Fibroblast of skin of right quadriceps (primary cell): ENCODE measurements at places on chromosomes 1 and 21.

DNA sequence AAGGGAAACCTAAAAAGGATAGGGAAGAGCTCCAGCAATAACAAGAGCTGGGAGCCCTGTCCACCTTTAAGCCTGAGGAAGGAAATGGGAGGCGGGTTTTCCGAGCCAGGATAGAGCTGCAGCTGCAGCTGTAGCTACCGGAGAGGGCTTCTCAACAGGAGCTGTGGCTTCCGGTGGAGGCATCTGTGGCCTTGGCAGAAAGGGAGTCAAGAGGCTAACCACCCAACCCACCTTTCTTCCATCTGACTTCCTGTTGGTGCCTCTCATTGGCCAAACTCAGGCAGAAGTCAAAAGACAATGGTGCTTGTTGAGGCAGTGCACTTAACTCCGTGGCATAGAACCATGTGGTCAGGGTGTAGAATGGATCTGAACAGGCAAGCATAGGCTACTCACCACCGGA, 313.1 kb upstream of the DAB1 start:
- no peak for DNase-seq

GRCh38 chr1:182484531-182485257, 34.7 kb downstream of the RGSL1 start:
- DNase-seq, result no peak

- DNase-seq, result peak; percentile 48
These were observed 143.3 kb downstream of the PLXNA2 start for GRCh38 chr1:208100906-208101305.

DNA sequence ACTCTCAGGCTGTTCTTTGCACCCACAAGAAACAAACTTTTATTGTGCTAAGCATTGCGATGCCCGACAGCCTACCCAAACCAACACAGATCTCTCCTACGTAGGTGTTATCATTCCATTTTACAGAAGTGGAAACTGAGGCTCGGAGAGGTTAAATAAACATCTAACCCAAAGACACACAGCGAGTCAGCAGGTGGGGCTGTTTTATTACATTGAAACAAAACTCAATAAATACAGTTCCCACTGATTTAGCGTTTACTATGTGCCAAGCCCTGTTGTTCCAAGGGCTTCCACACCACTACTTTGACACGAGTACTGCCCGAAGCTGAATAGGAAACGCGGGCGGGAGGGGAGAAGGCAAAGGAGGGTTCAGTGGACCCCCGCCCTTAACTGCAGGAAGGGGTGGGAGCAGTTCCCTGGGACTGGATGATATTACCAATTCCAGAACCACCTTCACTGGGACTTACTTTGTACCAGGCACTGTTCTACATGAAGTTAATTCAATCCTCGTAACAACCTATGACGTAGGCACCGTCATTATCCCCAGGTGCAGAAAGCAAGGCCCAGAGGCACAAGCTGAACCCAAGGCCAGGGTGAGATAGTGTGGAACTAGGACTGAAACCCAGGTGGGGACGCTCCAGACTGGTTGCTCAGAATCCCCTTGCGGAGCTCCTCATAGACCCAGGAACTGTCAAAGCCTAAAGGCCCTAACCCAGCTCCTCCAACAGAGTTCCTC, 19.3 kb upstream of the ALDH4A1 start:
- no peak for DNase-seq

DNA sequence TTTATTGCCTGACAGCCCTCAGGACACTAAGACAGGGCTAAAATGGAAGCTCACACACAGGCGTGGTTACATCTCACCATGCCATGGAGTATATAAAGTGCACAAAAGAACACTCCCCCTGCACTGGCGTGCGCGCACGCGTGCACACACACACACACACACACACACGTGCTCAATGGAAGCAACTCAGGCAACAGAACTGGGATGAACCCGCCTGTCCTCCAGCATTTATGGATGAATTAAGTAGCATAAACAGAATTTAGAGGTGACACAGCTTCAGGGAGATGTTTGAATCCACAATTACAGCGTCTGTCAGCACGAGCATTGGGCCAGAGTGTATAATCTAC, 146.5 kb upstream of the COA6 start:
- DNase-seq, result no peak

DNA sequence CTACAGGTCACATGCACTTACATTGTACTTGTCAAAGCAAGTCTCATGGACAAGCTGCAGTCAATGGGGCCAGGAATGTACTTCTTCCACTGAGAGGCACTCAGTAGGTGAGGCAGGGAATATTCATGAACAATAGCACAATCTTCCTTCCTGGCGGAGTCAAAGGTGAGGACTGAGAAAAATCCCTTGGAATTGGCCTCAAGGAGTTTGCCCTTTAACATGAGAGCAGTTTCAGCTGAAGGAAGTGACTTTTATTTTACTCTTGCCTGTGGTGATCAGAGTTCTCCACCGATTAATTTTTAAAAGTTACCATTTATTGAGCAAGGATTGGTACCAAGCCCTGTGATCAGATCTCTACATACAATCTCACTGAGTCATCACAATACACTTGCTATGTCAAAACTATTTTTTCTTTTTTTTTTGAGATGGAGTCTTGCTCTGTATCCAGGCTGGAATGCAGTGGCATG, 11.2 kb upstream of the AK2 start:
- DNase-seq, result peak; percentile 32

- DNase-seq, result no peak
These were observed 4.0 kb downstream of the TEX50 start for GRCh38 chr1:173639102-173639501.

- peak; percentile 51 for DNase-seq
These were observed 356.1 kb downstream of the LMO4 start for GRCh38 chr1:87684713-87685205.

- no peak for DNase-seq
These were observed 20.6 kb upstream of the CENPF start for GRCh38 chr1:214582289-214582891.

GRCh38 chr1:197619008-197619640, 156.2 kb downstream of the DENND1B start:
- peak; percentile 27 for DNase-seq

- DNase-seq, result no peak
These were observed 86.2 kb upstream of the ARHGAP29 start for GRCh38 chr1:94323311-94324177.

DNA sequence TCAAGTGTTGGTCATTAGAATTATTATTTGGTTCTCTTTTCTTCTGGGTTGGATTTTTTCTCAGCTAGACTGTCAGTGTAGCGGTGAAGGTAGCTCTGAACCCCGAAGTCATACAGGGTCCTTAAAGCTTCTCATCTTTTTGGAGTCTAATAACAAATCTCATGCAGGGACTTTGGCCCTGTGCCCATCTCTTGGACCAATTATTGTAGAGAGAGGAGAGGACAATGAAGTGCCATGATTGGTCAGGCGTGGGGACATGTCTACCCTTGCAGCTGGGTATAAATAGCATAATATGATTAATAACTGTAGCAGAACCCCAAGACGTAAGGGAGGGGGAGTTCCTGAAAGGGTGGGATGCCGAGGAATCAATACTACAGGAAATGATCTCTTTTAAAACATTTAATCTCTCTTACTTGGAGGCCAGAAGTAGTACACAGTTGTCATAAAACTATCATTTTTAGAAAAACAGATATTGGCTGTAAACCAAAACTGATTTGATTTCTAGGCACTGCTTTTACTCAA, 8.8 kb downstream of the MAGI3 start:
- DNase-seq, result no peak

DNA sequence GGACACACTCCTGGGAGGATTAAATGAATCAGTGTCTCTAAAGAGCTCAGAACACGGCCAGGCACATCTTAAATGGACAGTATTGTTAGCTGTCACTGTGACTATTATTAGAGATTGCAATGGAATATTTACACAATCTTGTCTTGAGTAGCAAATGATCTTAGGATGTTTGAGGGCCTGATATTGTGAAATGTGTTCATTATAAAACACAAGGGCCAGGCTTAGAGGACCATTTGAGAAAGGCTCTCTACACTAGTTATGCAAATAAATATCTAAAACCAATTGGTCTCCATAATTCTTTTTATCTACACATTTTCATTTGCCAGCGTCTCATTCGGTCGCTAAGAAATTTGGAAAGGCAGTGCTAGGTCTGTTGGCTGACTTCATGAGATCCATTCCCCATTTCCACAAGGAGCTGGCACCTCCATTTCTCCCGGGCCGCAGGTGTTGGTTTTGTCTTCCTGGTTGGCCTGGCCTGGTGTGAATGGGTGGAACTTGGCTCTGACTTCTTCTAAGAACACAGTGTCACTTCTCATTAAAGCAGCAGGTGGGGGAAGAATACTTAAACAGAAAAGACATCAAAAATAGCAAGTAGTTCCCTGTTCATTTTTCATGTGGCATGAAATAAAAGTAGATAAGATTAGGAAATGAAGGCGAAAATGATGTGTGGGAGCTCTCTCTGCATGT, 56.0 kb upstream of the PLXNA2 start:
- no peak for DNase-seq

- DNase-seq, result peak; percentile 69
These were observed 112.2 kb downstream of the NR5A2 start for GRCh38 chr1:200139661-200140250.

- DNase-seq, result no peak
These were observed 27.2 kb downstream of the SYT6 start for GRCh38 chr1:114126261-114127095.

GRCh38 chr1:183634429-183635065, 1.0 kb downstream of the ARPC5 start:
- no peak for DNase-seq

- no peak for DNase-seq
These were observed 5.7 kb upstream of the PEF1 start for GRCh38 chr1:31650161-31651088.

DNA sequence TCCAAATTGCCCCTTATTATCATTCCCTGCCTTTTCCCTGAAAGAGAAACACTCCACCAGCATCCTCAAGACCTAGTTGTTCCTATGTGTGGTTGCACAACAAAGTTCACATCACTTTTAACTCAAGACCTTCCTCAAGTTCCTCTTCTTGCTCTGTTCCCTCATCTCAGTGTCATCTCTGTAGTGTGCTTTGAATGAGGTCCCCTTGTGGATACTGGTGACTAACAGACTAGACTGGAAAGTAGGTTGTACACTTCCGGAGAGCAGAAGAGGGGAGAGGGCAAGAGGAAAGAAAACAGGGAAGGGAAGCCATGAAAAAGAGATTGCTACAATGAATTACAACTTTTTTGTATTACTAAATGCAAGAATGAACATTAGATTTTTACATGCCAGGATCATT, 853.8 kb downstream of the USP25 start:
- DNase-seq, result no peak

GRCh38 chr1:15966081-15966955, 9.6 kb downstream of the ZBTB17 start:
- peak; percentile 71 for DNase-seq

- DNase-seq, result peak; percentile 87
These were observed 40.7 kb upstream of the PRKACB start for GRCh38 chr1:84103197-84103992.

DNA sequence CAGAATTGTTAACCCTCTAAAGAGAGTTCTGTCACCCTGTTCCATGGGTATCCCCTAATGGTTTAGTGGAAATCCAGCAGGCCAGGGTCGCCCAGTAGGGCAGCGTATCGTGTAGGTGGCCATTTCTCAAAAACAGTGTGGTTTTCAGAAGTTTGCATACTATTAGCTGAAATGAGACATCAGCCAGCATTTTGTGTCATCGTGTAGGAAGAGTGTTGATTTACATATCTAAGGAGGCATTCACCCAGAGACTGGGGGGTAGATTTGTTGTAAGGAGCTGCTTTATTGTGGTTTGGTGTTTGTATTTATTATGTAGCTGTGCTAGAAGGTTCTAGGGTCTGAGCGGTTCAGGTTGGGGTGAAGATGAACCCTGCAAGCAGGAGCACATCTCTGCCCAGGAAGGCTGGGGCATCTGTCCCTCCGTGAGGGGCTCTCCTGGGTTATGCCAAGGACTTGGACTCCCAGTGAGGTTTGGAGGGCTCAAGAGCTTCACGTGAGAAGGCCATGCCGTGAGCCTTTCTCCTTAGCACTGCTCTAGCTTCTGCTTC, 174.4 kb downstream of the PGBD5 start:
- DNase-seq, result no peak

- no peak for DNase-seq
These were observed 2.7 kb upstream of the DMAP1 start for GRCh38 chr1:44210595-44210994.

GRCh38 chr21:32237021-32237420, 41.8 kb downstream of the MIS18A start:
- no peak for DNase-seq

- no peak for DNase-seq
These were observed 51.7 kb downstream of the BACE2 start for GRCh38 chr21:41219498-41220207.

- DNase-seq, result peak; percentile 63
These were observed 12.4 kb downstream of the ARPC5 start for GRCh38 chr1:183622884-183623785.

GRCh38 chr1:22387919-22388580, 63.6 kb upstream of the ZBTB40 start:
- DNase-seq, result peak; percentile 45

DNA sequence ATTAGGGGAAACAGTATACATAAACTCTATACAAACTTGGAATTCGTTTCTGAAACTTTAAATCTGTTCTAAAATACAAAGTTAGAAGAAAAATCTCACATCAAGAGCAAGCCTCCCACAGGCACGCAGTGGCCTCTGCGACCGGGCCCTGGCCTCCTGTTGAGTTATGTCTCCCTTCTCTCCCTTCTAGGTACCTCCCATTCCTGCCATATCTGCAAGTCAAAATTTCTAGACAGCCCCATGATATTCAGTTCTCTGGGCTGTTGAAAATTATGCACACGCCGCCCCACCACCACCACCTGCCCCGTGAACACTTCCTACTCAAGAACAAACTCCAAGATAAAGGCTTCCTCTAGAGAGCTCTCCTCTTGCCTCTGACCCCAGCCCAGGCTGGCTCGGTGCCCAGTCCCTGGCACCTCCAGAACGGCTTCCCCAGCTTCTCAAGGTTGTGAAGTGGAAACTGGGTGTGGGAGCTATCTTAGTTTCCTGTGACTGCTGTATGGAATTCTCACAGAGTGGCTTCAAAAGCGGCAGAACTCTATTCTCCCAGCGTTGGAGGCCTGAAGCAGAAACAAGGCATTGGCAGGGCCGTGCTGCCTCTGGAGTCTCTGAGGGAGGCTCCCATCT, 37.7 kb upstream of the LRP8 start:
- DNase-seq, result no peak
